ENCODE measurements at places on chromosomes 3 and 15.

GRCh38 chr3:85258326-85258725 lies 299.5 kb downstream of the CADM2 start:
- no peak for DNase-seq

DNA sequence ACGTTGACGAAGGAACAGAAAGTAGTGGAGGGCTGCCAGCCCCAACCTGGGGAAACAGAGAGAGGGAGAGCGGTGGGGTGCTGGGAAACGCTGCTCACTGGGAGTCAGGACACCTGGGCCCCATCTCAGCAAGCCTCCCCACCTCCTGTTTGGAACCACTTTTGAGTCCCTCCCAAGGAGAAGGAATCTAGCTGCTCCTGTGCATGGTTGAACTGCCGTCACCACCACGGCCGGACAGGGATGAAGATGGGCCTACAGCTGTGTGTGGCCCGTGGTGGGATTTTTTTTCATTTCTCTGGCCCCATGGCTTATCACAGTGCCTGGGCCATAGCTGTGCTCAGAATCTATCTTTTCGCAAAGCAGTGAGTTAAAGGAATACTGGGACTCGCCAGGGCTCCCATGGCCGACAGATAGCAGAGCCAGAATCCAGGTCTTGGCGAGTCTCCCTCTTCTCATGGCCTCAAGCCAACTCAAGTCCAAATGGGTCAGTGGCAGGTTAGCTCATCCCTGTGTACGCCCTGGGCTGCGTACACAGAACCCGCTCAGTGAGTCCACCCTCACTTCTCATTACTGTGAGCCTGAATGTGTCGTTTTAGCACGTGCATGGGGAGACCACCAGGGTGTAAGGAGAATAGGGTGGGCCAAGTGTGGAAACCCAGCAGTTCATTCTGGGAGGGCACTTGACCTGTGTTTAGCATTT lies 271.2 kb downstream of the FAM43A start:
- no peak for DNase-seq

GRCh38 chr15:85316244-85316934 lies 64.0 kb upstream of the AKAP13 start:
- DNase-seq, result no peak

DNA sequence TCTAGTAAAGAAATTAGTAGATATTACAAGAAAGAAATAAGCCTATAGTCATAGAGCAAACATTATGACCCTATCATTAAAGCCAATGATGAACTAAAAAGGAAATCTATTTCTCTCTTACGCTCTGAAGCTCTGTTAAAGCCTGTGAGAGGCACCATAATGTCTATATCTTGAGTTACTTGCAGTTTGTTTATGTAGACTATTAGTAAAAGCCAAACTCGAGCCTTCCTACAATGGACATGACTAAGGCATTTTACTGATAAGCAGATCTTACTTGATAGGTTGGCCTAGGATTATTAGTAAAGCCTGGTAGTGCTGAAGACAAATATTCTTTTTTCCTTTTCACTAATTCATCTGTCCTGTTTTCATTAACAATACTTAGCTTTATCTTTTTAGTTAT lies 32.7 kb downstream of the LRRC3B start:
- DNase-seq, result peak; percentile 0

DNA sequence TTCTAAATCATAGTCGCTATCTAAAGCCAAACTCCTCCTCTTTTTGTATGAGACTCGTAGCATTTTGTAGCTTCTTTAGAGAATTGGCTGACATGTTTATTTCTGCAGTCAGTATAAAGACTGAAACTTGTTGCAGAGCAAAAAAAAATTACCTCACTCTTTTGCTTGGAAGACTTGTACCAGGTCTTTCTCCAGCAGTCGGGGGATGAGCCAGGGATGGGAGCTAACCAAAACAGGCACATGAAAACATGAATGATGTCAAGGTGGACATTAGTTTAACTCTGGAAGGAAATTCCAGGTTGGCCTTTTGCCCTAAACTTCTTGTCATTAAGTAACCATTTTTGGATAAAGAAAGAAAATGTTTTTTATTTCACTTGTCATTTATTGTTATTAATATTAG lies 47.0 kb upstream of the SCAANT1 start:
- no peak for DNase-seq

DNA sequence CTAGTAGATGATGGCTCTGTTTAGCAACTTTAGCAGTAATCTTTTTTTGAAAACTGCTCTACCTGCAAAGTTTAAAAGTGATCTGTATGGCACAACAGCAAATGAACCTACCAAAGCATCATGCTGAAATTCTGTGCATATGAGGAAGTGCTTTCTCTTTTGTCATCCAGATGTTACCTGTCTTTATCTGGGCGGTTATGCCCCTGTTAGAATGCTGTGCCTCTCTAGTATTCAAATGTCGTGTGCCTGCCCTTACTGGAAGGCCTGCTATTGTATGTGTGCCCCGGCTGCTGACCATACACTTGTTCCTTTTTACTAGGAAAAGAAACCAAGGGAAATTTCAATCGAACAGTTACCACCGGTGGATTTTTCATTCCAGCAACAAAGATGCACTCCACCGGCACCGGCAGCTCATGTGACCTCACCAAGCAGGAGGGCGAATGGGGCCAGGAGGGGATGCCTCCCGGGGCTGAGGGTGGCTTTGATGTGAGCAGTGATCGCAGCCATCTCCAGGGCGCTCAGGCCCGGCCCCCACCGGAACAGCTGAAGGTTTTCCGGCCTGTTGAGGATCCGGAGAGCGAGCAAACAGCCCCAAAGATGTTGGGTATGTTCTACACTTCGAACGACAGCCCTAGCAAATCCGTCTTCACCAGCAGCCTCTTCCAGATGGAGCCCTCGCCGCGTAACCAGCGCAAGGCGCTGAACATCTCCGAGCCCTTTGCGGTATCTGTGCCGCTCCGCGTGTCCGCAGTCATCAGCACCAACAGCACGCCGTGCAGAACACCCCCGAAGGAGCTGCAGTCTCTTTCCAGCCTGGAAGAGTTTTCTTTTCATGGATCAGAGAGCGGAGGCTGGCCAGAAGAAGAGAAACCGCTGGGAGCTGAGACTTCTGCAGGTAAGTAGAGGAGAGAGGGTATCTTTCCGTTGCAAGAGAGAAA lies 61.6 kb downstream of the TMEM39A start:
- DNase-seq, result no peak

- no peak for DNase-seq
Measured at GRCh38 chr3:23331141-23331935, 128.2 kb downstream of the UBE2E2 start.

GRCh38 chr15:43550527-43551363 lies 33.3 kb downstream of the MAP1A start:
- DNase-seq, result peak; percentile 92

GRCh38 chr15:78299101-78299930 lies at the start of gene SKIC8:
TSS of gene SKIC8 (minus strand) at chr15:78299609. CDS start at chr15:78295686, 3,923 bp downstream.
- DNase-seq, result peak; percentile 90

- no peak for DNase-seq
Measured at GRCh38 chr3:196016059-196016458, 65.8 kb downstream of the TFRC start.

- no peak for DNase-seq
Measured at GRCh38 chr3:127090218-127091160, 102.4 kb upstream of the PRR23E start.

- DNase-seq, result peak; percentile 49
Measured at GRCh38 chr15:98791046-98791701, 142.8 kb downstream of the IGF1R start.

DNA sequence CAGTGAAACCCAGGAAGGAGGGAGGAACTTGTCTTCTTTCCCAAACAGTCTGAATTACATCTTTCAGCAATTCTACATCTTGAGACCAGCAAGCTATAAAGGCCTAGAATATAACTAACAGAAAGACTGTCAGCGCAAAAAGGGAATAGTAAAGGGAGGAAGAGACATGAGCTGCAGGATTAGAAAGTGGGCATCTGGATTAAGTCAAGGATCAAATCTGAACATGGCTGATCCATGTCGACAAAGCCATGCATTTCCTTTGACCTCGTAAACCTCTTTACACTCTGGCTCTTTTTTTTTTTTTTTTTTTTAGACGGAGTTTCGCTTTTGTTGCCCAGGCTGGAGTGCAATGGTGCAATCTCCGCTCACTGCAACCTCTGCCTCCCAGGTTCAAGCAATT lies 35.4 kb upstream of the KCNMB3 start:
- DNase-seq, result no peak

GRCh38 chr15:87609474-87609873 lies 647.1 kb downstream of the NTRK3 start:
- DNase-seq, result peak; percentile 99

DNA sequence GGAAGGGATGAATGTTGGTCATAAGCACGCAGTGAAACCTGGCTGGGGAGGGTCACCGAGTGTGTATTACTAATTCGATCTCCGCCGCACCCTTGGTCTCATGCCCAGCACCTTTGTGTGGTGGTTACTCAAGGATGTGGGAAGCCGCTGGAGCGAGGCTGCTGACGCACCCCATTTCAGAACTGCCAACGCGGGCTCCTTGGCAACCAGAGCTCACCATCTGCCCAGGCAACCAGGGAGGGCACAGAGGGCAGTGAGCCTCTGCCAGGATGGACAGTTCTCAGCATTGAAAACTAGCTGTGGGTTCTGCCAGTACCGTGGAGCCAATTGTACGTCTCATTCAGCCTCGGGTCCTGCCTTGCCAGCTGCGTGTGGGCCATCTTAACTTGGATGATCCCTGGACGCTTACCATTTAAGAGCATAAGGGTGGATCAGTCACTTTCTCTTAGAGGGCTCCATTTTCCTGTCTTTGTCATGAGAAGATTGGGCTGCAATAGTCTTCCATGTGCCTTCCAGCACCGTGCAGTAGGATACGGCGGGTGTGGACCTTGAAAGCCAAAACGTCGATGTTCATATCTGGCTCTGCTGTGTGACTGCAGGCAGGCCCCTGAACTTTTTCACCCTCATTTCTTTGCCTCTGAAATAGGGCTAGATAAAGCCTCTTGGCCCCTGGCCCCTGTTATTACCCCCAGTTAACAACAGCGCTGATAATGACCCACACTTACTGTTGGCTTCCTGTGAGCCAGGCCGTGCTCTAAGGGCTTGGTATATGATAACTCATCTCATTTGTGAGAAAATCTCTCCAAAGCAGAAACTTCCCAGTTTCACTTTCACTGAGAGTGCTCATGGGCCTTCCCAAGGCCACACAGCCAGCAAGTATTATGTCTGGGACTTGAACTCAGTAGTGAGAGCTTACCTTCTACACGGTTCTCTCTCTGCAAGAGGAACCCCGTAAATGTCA lies 238.8 kb downstream of the OPA1 start:
- no peak for DNase-seq

GRCh38 chr3:14764331-14765059 lies 54.3 kb upstream of the FGD5 start:
- peak; percentile 12 for DNase-seq

- peak; percentile 47 for DNase-seq
Measured at GRCh38 chr3:139122221-139122581, 77.5 kb upstream of the PRR23C start.

- no peak for DNase-seq
Measured at GRCh38 chr3:152232679-152233078, 36.0 kb upstream of the MBNL1 start.

DNA sequence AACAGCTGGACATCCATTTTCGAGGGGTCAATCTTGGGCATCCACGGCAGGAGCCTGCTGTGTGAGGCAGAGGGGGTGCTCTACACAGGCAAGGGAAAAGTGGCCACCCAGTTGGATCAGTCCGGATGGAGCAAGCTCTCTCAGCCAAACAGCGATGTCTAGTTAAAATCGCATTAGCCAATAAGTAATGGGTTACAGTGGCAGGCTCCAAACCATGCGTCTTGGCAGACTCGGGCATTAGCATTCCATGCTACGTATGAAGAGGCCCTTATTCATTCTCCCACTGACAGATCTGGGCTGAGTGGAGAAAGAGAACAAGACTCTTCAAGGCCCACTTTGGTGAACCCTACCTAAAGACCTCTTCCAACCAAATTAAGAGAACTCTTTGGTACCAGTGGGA lies 49.3 kb downstream of the CCNB2 start:
- DNase-seq, result peak; percentile 6

DNA sequence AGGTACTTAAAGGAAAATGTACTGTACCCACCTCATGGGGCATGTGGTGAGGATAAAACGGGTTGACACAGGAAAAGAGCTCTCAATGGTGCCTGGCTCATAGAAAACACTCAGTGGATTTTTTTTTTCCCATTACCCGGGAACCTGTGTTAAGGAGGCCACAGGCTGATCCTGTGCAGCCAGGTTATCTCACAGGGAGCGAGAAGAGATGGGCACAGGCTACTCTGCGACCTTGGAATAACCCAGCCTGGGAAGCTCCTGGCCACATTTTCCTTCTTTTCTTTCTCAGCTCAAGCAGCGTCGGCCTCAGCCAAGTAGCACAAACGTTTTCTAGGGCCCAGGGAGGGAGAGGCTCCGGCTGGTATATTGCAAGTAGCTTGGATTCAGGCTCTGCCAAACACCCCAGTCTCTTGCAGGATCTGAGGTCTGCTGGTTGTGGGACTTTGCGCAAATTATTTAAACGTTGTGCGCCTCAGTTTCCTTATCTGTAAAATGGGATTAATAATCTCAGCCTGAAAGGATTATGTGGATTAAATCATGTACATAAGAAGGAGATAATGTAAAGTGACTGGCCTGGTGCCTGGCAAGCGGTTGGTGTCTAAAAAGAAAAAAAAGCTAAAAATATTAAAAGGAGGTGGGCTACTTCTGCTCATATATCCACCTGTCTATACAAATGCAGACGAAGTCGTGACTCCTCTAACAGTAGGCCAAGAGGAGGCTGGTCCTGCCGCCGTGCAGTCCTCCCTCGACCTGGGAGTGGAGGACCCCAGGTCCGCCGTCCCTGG lies 2.2 kb downstream of the FURIN start:
- DNase-seq, result peak; percentile 51

GRCh38 chr3:65338571-65338970 lies 650.8 kb upstream of the ADAMTS9 start:
- peak; percentile 13 for DNase-seq

DNA sequence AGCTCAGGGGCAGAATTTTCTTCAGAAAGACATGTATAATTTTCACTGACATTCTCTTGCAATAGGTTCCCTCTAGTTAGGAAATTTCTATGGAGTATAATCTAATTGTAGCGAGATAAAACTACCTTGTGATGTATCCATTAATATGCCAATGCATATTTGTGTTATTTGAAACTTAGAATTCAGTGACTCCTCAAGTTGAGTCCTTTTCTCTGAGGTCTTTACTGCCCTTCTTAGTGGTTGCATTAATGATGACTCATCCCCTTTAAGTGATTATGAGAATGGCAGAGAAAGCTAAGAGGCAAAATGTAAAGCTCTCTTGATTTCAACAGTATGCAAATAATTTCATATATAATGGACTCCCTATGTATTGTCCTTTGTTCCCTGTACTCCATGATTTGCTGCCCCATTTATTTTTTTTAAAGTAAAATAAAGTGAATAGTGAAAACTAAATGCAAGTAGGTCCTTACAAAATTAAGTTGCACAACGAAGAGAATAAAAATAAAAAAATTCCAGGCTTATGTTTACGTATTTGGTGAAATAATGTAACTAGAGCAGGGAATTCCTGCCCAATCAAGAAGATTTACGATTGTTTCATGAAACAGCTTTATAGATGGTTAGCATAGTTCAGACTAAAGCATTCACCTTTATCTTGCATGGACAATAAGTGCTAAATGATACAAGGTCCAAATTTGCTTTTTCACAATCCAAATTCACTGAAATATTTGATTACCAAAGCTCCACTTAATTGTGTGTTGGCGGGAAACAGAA lies 78.1 kb downstream of the ZPLD1 start:
- DNase-seq, result no peak
